ENCODE measurements at places on chromosomes 16 and 17. TPM values are rescaled to one million over a fixed set of nuclear protein-coding genes. Genes with fewer than 3 reads are reported as not detected.

Gene CDYL2
- total RNA-seq: 6.4 TPM

Gene HSF5
- 0.41 TPM for total RNA-seq

Gene ESRP2
- 16.1 TPM for total RNA-seq

Gene UTS2R
- total RNA-seq: 0.29 TPM

Gene TMED6
- total RNA-seq: 1.9 TPM

Gene RTN4RL1
- total RNA-seq: 1.9 TPM

Gene C16orf46
- total RNA-seq: 2.8 TPM

Gene AHSP
- total RNA-seq: 80.2 TPM

Gene OR1F1
- total RNA-seq: not detected

Gene KREMEN2
- 2.9 TPM for total RNA-seq

Gene DNAH9
- total RNA-seq: 3.6 TPM
